ENCODE measurements at places on chromosomes 13 and 19. TPM values are rescaled to one million over a fixed set of nuclear protein-coding genes. Genes with fewer than 3 reads are reported as not detected.

Gene CNN1
- 8.3 TPM for total RNA-seq

Gene SYT3
- not detected for total RNA-seq

Gene NLRP4
- not detected for total RNA-seq

Gene ARL11
- total RNA-seq: 1.2 TPM

Gene KRTDAP
- 338 TPM for total RNA-seq

Gene TPTE2
- total RNA-seq: not detected

Gene LSR
- 66.6 TPM for total RNA-seq

Gene CGB7
- 0.52 TPM for total RNA-seq

Gene RANBP3
- 49.6 TPM for total RNA-seq

Gene ZNF729
- total RNA-seq: not detected

Gene ADGRL1
- total RNA-seq: 5.5 TPM

Gene CASP14
- 0.16 TPM for total RNA-seq

Gene PLK5
- total RNA-seq: not detected

Gene KASH5
- total RNA-seq: not detected

Gene ZNF709
- total RNA-seq: 0.52 TPM

Gene KLK4
- not detected for total RNA-seq

Gene ZNF600
- 6.1 TPM for total RNA-seq

Gene AP1M2
- total RNA-seq: 61.5 TPM

Gene IFNL1
- total RNA-seq: not detected

Gene BLVRB
- total RNA-seq: 119 TPM

Gene HPN
- total RNA-seq: not detected

Gene CABP5
- total RNA-seq: not detected

Gene RAB11B
- total RNA-seq: 52.4 TPM

Gene CLN5
- total RNA-seq: 12.9 TPM

Gene TMEM238
- 25.6 TPM for total RNA-seq

Gene CEACAM16
- total RNA-seq: not detected

Gene NBEA
- total RNA-seq: 1.2 TPM

Gene URAD
- total RNA-seq: not detected

Gene TRAPPC6A
- total RNA-seq: 19.6 TPM

Gene APC2
- 0.48 TPM for total RNA-seq

Gene PRODH2
- total RNA-seq: not detected

Gene LHB
- total RNA-seq: not detected

Gene ERICH4
- not detected for total RNA-seq

Gene TMEM59L
- total RNA-seq: 0.28 TPM

Gene ZNF614
- total RNA-seq: 3.6 TPM

Gene ZNF575
- total RNA-seq: 0.72 TPM

Gene OR1I1
- total RNA-seq: not detected

Gene ZNF471
- 2.0 TPM for total RNA-seq

Gene KIR3DL2
- total RNA-seq: not detected

Gene ADGRE3
- 0.12 TPM for total RNA-seq

Gene KCNK6
- total RNA-seq: 22.8 TPM

Gene ELSPBP1
- not detected for total RNA-seq

Gene ADAT3
- 5.5 TPM for total RNA-seq

Gene C19orf73
- 1.3 TPM for total RNA-seq

Gene TINCR
- 29.7 TPM for total RNA-seq
